OCI-LY7 (cell line): ENCODE measurements at places on chromosomes 3 and 15. TPM values are rescaled to one million over a fixed set of nuclear protein-coding genes. Genes with fewer than 3 reads are reported as not detected.

PLA2G4D gene
- not detected in 2 replicates for total RNA-seq

GOLGA8H gene
- total RNA-seq = 0.21 and 0.44 TPM in 2 replicates

TCAIM gene
- 24.0 and 29.5 TPM in 2 replicates for total RNA-seq

ITIH4 gene
- 2.2 and 4.6 TPM in 2 replicates for total RNA-seq

PTPN9 gene
- total RNA-seq = 38.5 and 39.2 TPM in 2 replicates

KCNH8 gene
- total RNA-seq = 0.59 and 1.1 TPM in 2 replicates

PP2D1 gene
- not detected in 2 replicates for total RNA-seq

ITIH1 gene
- not detected in 2 replicates for total RNA-seq

CD80 gene
- total RNA-seq = not detected in 2 replicates

CLDN1 gene
- total RNA-seq = not detected in 2 replicates

CFAP100 gene
- total RNA-seq = not detected in 2 replicates

TRPM7 gene
- total RNA-seq = 59.7 and 64.0 TPM in 2 replicates

LRRFIP2 gene
- total RNA-seq = 37.3 and 44.4 TPM in 2 replicates
